ENCODE measurements at places on chromosomes 12 and 14. TPM values are rescaled to one million over a fixed set of nuclear protein-coding genes. Genes with fewer than 3 reads are reported as not detected.

The NKX2-1 gene
- total RNA-seq, result not detected

The SLC38A4 gene
- total RNA-seq, result 0.06 TPM

DNA sequence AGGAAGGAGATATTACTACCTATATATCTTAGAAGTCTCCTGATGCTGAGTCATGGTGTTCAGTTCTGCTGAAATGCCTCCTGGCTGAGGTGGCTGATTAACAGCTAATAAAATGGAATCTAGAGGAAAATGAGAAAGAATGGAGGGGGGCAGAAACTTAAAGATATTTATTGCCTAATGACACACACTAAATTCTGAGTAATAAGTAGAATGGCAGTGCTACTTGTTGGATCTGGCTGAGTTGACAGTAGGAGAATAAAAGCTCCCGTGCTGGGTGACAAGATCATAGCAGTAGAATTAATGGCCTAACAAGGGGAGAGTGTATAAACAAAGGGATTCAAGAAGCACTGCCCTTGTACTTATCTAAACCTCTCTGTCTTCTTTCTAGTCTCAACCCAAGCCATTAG, 137.5 kb downstream of the CNTN1 start:
- ATAC-seq, result no peak

DNA sequence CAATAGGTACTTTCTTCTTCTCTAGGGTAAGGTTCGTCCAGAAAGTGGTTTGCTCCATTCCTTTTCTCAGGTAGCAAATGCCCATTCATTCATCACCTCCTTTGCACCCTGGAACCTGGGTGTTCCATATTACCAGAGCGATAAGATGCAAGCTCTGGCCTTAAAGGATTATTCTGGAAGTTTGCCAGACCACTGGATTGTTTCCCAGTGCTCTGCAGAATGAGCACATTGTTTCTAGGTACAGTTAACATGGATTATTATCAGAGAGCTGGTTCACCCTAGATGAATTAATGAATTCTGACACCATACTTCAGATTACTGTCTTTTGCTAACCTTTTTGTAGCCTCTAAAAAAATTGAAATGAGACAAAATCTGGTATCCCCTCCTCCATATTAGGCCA, 170.9 kb upstream of the BMP4 start:
- ATAC-seq, result no peak

DNA sequence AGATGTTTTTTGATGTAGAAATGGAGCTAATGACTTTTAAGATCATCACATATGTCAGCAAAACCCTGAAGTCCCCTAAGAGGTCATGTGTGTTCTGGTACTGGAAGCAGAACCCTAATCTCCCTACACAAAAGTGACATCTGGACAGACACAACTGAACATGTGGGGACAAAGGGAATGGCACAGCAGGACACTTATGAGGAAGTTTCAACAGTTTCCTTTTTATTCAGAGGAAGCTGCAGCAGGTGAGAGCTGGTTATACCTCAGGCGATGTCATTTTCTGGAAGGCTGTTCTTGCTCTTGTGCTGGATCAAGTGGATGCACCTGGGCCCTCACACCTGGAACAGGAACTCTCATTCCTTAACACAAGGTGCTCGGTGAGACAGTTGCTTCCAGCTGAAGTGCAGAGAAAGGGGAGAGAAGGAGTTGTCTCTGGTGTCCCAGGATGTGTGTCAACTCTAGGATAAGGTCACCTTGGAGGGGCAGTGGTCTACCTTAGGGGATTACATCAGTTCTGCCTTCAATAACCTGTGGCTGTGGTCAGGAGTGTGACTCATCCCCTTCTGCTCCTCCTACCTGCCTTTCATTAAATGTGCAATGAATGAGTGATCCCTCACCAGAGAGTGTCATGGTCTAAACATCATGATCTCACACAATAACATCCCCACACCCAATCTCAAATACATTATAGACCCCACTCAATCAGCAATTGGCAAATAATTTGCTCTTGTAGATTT, 463.4 kb downstream of the TMEM121 start:
- peak; percentile 91 for ATAC-seq

GRCh38 chr12:32033406-32033805, 73.2 kb upstream of the BICD1 start:
- no peak for ATAC-seq

- no peak for ATAC-seq
These were observed 185.8 kb upstream of the NUDT4 start for GRCh38 chr12:93191956-93192355.

DNA sequence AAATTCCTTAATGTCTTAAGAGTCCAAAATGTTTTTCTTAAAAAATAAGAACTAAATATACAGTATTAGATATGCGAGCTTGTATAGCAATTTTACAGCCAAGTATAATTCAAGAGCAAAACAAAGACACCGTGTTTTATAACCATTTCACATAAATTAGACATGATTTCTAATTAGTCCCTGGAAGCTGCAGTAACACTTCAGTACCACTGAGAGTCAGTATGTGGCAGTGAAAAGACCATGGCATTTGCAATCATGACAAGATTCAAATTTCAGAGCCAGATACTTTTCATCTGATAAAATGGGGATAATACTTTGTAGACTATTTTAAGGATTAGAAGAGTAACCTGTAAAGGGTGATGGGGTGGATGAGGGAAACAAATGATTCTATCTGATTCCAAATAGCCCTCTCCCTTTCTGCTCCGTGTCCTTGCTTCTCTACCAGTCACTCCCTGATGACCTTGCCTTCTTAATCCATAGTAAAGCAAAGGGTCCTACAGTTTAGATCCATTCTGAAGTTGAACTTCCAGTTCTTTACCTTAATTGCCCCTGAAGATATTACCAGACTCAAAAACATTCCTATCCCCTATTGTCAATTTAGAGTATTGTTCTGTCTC, 145.4 kb upstream of the ABCD2 start:
- no peak for ATAC-seq

DNA sequence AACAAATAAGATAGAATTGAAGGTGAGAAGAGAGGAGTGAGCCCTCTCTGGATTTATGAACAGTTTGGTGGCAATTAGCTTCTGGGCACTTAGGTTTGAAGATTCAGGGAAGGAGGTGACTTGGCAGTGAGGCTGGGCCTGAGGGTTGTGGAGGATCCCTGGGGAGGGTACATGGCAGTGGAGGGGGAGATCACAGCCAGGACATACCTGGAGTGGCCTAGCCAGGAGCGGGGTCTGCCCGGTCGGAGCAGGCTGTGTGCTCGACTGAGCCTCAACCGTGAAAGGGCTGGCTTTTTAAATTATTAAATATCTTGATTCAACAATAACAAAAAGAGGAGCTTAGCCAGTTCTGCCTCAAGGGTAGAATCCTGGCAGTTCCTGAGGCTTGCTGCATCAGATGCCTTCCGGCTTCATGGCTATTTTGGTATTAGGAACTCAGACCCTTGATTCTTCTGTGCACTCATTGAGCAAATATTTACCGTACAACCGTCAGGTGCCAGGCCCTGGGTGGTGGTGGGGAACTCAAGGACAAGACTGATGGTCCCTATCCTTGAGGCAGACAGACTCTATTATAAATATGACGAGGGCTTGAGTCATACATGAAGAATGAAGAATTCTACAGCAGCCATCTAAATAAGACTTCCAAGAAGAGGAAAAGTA, 73.4 kb downstream of the SPTB start:
- ATAC-seq, result no peak

GRCh38 chr14:80862983-80863382, 78.6 kb downstream of the CEP128 start:
- no peak for ATAC-seq

GRCh38 chr12:31234053-31234840, 91.7 kb downstream of the SINHCAF start:
- ATAC-seq, result no peak

DNA sequence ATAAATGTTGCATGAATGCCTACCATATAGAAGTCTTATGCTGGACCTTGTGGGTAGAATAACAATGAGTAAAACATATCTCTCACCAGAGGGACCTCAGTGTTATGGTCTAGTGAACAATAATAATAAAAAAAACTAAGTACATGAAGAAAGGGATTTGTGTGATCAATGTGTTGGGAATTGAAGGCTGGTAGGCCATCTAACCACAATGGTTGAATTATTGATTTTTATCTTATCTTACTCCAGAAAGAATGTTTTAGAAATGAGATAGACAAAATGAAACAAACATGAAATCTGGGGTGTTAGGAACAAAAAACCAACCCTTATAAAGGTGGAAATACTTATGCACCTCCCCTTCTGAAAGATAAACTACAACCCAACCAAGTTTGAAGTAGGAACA, 243.9 kb upstream of the LRIG3 start:
- ATAC-seq, result no peak

DNA sequence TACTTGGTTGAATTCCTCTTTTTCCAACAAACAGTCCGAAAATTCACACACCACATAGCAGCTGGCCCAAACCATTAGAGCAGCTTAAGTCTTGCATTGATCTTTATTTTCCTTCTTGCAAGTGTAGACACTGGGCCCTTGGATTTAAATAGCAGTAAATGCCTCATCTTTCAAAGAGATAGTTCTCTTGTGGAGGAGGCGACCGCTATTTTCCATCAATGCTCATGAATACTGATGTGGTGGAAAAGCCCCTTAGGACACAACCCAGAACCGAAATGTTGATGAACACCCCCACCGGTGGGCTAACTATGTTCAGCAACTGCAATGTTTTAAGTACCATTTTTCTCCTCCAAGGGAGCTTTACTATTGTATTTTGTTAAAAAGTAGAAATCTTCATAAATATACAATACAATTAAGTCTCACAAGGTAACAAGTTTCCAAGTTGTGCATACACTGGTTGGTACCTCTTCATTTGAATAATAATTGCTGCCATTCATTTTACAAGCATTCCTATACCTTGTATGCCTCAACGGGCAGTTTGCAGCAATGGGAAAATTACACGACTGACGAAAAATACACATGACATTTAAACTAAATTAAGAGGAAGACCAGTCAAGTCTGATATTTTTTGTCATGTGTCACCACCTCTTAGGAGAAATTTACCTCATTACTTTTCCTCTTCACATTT, 18.0 kb downstream of the NIN start:
- ATAC-seq, result peak; percentile 44

- ATAC-seq, result no peak
These were observed 711 bp downstream of the SBNO1 start for GRCh38 chr12:123363740-123364531.

DNA sequence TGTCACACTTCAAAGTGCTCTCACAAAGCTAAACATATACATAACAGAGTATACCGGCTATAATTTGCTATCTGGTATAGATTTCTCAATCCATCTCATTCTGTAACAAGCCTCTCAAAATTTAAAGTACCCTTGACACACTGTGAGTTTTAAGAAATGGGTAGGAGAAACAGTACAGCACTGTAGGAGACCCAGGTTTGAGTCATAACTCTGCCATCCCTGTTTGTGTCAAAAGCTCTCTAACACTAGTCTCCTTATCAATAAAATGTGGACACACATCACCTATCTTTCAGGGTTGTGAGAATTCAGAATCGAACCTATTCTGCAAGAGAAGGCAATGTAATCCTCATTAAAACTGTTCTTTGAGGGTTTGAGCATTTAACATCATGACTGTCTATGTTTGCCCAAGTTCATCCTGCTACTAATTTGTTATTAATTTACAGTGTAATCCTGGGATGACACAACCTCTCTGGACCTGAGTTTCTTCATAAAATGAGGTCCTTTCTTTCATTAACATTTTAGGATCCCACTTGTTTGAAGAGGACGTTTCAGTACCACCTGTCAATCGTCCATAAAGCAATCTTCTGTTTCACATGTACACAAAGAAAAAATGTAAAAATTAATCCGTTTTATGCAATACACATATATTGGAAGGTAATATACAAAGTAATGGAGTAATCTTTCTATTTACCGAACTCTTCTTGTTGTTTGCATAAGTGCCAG, 12.1 kb downstream of the SPTSSA start:
- ATAC-seq, result no peak

DNA sequence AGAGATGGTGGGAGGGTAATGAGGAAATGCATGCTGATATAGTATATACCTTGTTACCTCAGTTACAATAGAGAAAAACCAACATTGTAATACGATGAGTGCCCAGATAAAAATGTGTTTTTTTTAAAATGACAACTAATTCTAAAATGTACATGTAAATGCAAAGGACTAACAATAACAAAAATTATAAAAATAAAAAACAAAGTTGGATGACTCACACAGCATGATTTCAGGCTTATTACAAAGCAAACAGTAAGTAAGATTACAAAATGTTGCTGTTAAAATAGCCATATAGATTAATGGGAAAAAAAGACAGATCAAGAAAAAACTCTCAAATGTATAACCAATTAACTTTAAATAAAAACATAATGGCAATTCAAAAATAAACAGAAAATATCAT, 1099.4 kb downstream of the FSCB start:
- no peak for ATAC-seq

DNA sequence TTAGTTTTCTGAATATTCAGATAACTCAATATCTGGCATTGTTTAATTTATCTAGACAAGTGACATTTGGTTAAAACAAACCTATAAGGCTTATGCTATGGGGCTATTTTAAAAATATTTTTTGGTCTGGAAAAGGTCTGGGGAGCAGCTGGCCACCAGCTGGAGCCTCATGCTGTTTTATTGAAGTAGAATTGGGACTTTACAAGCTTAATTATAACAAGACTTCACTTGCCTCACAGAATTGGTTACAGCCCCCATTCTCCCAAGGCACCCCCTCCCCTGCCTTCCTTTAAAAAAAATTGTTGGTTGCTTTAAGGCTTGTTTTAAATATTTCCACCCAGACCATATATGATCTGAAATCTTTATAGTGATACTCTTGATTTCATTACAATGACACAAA, 453.9 kb downstream of the ADAMTS20 start:
- ATAC-seq, result no peak

- no peak for ATAC-seq
These were observed 24.6 kb downstream of the GCN1 start for GRCh38 chr12:120169946-120170345.

- peak; percentile 84 for ATAC-seq
These were observed 24.6 kb upstream of the MGP start for GRCh38 chr12:14910090-14910915.

All from activated T-helper 17 cell treated with anti-CD3 and anti-CD28 coated beads, Interleukin-2, amount 50 U/mL, for 72 hours (primary cell).